ENCODE measurements at places on chromosomes 16 and 17.

DNA sequence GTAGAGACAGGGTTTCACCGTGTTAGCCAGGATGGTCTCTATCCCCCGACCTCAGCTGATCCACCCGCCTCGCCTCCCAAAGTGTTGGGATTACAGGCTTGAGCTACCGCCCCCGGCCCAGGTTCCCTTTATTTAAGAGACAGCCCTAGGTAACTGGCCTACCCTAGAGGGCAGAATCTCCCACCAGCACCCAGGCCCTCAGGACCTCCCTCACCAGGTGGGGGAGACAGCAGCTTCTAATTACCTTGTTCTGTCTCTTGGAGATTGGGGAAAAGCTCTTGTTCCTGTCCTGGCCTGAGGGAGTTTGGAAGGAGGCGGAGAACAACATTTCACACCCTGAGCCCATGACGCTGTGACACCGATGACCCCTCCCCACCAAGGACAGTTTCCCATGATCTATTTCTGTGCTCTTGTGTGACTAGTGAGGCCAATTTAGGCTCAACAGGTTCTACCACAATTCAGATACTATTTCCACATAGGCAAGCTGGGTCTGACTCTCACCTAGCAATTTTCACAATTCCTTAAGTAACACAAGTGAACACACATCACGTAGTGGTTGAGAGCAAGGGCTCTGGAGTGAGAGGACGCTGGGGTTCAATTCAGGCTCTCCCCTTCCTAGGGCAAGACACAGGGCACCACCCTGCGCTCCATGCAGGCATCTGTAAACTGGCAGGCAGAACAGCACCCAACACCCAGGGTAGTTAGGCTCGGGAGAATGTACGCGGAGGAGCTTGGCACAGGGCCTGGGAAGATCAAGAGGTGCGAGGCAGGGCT lies 20.4 kb downstream of the HDAC5 start:
- no peak overlapping the region for H3K4me3 ChIP-seq
- no peaks in the 10 kb centered on the region for H3K36me3 ChIP-seq
- peaks cover 64% of the 10 kb centered on the region for H3K4me1 ChIP-seq
- no peak for DNase-seq
- peak overlapping the region; percentile 15 for H3K27ac ChIP-seq

GRCh38 chr17:49819138-49819537 lies 28.7 kb downstream of the TAC4 start:
- H3K4me3 ChIP-seq, result no peak overlapping the region
- H3K4me1 ChIP-seq, result peaks cover 26% of the 10 kb centered on the region
- H3K27ac ChIP-seq, result no peak overlapping the region
- peaks cover 56% of the 10 kb centered on the region for H3K36me3 ChIP-seq
- no peak for DNase-seq
- no peaks in the 10 kb centered on the region for H3K27me3 ChIP-seq

DNA sequence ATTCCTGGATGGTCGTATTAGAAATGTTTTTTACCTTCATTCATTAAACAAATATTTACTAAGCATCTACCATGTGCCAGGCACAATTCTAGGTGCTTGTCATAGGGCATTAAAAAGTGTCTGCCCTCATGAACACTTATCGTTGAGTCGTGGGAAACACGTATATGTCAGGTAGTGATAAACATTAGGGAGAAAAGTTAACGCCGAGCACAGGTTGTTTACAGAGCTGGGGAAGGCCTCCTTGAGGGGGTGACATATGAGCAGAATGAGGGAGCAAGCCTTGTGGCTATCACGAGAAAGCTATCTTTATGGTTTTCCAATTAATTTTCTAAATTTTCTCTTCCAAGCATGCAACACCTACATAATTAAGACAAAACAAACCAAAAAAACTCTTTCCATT lies 985 bp upstream of the ZNF213 start:
- peaks cover 5% of the 10 kb centered on the region for H3K36me3 ChIP-seq

DNA sequence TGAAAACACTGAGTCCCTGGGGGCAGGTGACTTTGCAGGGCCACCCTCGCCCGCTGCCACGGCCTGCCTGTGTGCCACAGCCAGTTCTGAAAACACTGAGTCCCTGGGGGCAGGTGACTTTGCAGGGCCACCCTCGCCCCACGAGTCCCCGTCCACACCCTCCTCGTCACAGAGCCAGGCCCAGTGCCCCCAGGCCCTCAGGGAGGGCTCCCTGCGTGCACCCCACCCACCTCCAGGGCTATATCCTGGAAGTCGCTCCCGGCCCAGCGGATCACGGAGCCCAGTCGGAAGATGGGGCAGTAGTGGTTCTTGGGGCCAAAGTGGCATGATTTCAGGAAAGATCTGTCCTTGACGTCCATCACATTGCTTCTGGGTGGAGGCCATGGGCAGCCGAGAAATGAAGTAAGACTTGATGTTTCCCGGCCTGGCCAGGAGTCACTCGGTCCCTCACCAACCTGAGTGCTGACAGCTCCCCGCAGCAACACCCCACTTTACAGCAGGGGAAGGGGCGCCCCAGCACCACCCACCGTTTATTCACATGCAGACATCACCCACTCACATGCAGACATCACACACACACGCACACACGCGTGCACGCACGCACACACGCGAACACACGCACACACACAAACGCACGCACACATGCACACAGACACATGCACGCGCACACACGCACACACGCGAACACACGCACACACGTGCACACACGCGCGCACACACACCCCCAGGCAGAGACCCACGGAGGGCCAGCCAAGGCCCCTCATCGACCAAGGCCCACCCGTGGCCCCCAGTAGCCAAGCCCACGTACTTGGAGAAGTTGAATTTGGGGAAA lies 6.5 kb downstream of the P2RX5 start:
- no peak for DNase-seq
- no peaks in the 10 kb centered on the region for H3K36me3 ChIP-seq
- no peaks in the 10 kb centered on the region for H3K4me1 ChIP-seq
- peaks cover under 1% of the 10 kb centered on the region for H3K27me3 ChIP-seq

- H3K27me3 ChIP-seq, result no peaks in the 10 kb centered on the region
- no peak for DNase-seq
- no peak overlapping the region for H3K4me3 ChIP-seq
- H3K27ac ChIP-seq, result no peak overlapping the region
Measured at GRCh38 chr17:17527534-17527933, 31.3 kb upstream of the RASD1 start.

DNA sequence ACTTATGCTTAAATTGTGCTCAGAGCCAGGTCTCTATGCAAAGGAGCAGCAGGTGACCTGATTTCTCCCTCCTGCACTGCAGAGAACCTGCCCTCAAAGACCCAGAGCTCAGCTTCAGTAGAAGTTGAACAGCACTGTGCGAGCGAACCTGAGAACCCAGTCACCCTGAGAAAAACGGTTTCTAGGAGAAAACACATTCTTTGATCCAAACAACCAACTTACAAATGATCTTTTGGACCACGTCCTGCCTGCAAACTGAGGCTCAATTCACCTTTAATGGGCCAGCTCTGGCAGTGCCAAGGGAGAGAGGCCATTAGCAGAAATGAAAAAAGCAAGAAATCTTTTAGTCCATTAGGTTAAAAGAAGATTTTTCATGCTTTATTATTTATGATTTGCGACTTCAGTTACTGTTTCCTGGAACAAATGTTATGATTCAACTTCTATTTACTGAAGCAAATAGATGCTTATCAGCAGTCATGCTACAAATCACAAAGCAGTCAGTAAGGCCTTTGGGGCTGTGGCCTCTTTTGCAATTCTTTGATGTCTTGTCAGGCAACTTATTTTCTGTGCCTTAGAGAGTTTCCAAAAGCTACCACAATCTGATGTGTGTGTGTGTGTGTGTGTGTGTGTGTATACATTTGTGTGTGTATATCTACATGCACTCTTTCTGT lies 65.7 kb upstream of the LRRC37A3 start:
- peak overlapping the region; percentile 57 for H3K27ac ChIP-seq
- H3K27me3 ChIP-seq, result no peaks in the 10 kb centered on the region
- H3K4me1 ChIP-seq, result peaks cover 21% of the 10 kb centered on the region
- H3K36me3 ChIP-seq, result no peaks in the 10 kb centered on the region

- no peaks in the 10 kb centered on the region for H3K36me3 ChIP-seq
- H3K27me3 ChIP-seq, result no peaks in the 10 kb centered on the region
- no peak overlapping the region for H3K27ac ChIP-seq
- no peaks in the 10 kb centered on the region for H3K4me1 ChIP-seq
Measured at GRCh38 chr16:80125677-80126076, 415.1 kb upstream of the DYNLRB2 start.

DNA sequence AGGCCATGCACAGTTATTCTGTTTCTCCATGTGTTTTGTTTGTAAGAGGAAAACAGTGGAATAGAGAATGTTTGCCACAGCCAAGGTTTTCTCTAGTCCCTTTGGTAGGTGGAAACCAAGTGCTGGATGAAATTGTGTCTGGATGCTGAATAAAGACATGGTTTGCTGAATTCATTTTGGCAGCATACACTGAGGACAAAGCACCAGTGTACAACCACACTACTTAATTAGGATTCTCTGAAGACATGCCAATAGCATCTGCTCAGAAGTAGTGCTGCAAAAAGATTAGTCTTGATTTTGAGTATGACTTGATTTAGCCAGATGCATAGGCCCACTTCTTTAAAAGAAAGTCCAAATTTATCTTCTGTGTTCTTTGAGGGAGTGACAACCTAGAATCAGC lies 230.5 kb upstream of the CACNG5 start:
- no peak overlapping the region for H3K27ac ChIP-seq
- no peak for DNase-seq
- H3K27me3 ChIP-seq, result no peaks in the 10 kb centered on the region
- H3K4me3 ChIP-seq, result no peak overlapping the region

DNA sequence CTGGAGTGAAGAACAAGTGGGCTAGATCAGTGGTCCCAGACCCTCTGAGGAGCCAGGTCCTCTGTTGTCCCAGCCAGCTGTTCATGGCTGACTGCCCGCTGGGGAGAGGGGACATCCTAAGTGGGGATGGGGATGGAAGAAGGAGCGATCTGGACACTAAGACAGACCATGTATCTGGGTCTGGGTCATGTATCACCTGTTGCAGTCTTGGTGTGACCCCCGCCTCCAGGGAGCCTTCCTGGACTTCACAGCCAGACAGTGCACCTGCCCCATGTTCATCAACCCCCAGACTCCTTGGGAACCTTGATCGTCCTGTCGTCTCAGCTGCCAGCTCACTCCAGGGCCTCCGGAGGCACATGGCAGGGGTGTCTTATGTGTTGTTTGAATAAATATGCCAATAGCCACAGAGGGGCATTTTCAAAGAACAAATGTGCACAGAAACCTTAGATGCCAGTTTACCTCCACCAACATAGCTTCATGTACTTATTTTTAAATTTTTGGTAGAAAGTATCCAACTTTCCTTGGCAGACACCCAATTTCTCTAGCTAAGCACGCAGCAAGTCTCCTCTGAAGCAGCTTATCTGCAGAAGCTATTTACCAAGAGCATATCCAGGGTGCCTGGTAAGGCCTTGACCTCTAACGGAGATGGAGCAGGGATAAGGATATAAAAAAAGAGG lies 43.2 kb downstream of the CRISPLD2 start:
- H3K4me3 ChIP-seq, result no peak overlapping the region
- no peaks in the 10 kb centered on the region for H3K27me3 ChIP-seq
- H3K27ac ChIP-seq, result no peak overlapping the region
- DNase-seq, result no peak
- H3K4me1 ChIP-seq, result peaks cover 4% of the 10 kb centered on the region
